ENCODE measurements at places on chromosomes 7 and 10.

DNA sequence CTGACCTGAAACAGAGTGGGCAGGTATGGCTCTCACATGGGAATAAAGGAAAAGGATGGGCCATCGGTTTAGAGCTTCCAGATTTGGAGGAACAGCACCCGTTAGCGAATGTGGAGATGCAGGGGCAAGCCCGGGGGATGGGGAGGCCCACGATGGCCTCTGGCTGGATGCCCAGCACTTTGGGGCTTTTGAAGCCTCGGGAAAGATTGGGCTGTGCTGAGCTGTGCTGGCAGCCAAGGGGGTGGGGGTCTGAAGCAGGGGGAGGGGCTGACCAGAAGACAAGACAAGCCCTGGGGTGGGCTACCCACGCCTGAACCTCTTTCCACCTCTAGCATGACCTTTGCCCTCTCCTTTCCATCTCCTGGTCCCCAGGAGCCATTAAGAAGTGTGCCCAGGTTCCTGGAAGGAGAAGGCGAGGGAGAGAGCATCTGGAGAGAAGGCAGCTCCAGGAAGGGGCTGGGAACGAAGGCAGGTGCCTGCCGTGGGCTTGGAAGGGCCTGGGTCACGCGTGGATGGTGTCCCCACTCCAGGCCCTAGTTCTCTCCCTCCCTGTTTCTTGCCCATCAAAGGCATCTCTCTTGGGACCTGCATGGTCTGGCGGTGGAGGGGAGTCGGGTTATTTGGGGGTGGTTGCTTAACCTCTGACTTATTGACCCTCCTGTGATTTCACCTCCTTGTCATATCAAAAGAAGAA lies 39.7 kb downstream of the JAKMIP3 start:
- no peak for DNase-seq

- peak; percentile 82 for DNase-seq
These were observed 871 bp downstream of the ST7 start for GRCh38 chr7:116953906-116954838.

DNA sequence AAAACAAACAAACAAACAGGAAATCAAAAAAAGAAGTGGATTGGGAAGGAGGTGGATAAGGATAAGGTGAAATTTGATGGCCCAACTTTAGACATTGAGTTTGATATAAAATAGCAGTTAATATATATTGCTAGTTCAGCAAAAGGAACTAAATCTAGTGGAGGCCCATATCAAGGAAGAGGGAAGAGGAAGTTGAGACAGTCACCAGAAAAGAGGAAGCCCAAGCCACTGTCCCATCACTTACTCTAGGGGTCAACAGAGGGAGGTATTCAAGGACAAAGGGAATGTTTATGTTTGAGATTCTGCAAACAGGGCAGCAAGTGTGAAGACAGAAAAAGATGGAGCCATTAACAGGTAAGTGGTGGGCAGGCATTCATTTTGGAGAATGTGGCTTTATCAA lies 3.7 kb downstream of the LAMTOR4 start:
- no peak for DNase-seq

DNA sequence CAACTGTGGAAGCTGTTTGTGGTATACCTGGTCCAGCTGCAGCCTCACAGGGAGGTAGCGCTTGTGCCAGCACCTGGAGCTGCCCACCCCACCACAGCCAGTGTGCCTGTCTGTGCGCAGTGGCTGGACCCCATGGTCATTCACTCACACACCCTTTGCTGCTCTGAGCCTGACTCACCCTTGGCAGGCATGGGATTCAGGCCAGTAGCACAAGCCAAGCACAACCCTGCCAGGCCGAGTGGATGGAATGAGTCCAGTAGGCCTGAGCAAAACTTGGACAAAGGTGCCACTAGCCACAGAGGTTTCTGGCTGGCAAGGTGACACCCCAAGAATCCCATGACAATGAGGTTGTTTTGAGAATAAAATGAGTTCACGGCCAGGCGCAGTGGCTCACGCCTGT lies 19.0 kb downstream of the RBM48 start:
- no peak for DNase-seq

GRCh38 chr7:36894190-36894589 lies 169.9 kb upstream of the AOAH start:
- no peak for DNase-seq
